ENCODE measurements at places on chromosomes 11 and 22.

- peaks cover 7% of the 10 kb centered on the region for H3K4me1 ChIP-seq
- no peaks in the 10 kb centered on the region for H3K36me3 ChIP-seq
- DNase-seq = no peak
- peaks cover 19% of the 10 kb centered on the region for H3K27me3 ChIP-seq
These were observed 2.6 kb upstream of the LGALS2 start for GRCh38 chr22:37582526-37582925.

GRCh38 chr22:19291218-19291579 is 320 bp downstream of the CLTCL1 start:
- peak; percentile 17 for DNase-seq
- no peaks in the 10 kb centered on the region for H3K36me3 ChIP-seq
- peaks cover 49% of the 10 kb centered on the region for H3K27me3 ChIP-seq
- H3K4me1 ChIP-seq = peaks cover 20% of the 10 kb centered on the region
- peak overlapping the region; percentile 78 for H3K4me3 ChIP-seq

- no peak overlapping the region for H3K4me3 ChIP-seq
- peaks cover 6% of the 10 kb centered on the region for H3K4me1 ChIP-seq
- DNase-seq = no peak
- no peak overlapping the region for H3K27ac ChIP-seq
These were observed 83.3 kb downstream of the ZC3H12C start for GRCh38 chr11:110176366-110177085.

- H3K36me3 ChIP-seq = no peaks in the 10 kb centered on the region
- no peak overlapping the region for H3K27ac ChIP-seq
- H3K27me3 ChIP-seq = no peaks in the 10 kb centered on the region
- no peak overlapping the region for H3K4me3 ChIP-seq
- no peak for DNase-seq
These were observed 66.7 kb upstream of the LARGE1 start for GRCh38 chr22:33986954-33987353.

DNA sequence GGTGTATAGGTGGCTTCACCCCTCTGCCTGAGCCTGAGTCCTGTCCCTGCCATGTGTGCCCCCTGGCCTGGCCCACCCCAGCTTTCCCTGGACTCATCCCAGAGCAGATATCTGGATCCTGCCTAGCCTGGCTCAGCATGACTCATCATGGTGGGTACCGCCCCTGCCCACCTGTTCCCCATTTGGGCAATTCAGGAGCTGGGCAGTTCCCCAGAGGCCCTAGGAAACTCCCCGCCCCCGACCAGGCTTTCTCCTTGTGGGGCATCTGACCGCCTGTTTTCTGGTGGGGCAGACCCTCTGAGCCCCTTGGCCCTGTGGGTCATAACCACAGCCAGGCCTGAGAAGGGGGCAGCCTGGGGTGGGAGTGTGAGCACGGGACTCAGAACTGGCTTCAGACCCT is 4.4 kb downstream of the TSPO start:
- peaks cover 5% of the 10 kb centered on the region for H3K4me1 ChIP-seq
- H3K27me3 ChIP-seq = no peaks in the 10 kb centered on the region
- DNase-seq = no peak
- H3K27ac ChIP-seq = no peak overlapping the region

DNA sequence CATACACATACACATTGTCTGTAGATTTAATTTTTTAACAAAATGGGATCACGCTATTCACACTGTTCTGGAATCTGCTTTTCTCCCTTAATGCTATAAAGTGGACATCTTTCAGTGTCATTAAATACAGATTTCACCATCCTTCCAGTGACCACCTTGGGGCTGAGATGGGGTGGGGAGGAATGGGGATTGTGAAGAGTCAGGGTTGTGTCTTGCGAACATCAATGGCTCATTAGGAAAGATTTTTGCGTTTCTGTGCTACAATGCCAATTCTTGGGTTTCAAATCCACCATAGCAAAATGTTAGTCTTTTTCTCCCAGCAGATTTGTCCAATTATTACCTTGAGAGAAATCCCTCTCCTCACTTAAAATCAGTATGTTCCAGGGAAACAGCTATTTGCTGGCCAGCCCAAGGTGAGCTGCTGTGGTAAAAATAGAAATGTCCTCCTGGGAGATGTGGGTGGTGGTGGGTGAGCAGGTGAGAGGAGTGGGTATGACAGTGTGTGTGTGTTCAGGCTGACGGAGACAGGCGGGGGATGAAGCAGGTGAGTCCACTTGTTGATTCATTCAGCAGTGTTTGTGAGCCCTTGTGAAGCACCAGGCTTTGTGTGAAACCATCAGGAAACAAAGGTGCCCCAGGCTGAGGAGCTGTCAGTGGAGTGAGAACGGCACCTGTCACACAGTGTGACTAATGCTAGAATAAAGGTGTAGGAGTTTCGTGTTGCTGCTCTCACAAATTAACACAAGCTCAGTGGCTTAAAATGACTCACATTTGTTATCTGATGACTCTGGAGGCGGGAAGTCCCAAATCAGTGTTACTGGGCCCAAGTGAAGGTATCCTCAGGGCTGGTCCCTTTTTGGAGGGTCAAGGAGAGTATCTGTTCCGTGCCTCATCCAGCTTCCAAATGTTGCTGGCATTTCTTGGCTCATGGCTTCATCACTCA is 1.7 kb upstream of the CBX6 start:
- H3K4me1 ChIP-seq = peaks cover 33% of the 10 kb centered on the region
- peaks cover 8% of the 10 kb centered on the region for H3K36me3 ChIP-seq
- peak overlapping the region; percentile 87 for H3K4me3 ChIP-seq
- H3K27me3 ChIP-seq = peaks cover 35% of the 10 kb centered on the region
- DNase-seq = peak; percentile 82

DNA sequence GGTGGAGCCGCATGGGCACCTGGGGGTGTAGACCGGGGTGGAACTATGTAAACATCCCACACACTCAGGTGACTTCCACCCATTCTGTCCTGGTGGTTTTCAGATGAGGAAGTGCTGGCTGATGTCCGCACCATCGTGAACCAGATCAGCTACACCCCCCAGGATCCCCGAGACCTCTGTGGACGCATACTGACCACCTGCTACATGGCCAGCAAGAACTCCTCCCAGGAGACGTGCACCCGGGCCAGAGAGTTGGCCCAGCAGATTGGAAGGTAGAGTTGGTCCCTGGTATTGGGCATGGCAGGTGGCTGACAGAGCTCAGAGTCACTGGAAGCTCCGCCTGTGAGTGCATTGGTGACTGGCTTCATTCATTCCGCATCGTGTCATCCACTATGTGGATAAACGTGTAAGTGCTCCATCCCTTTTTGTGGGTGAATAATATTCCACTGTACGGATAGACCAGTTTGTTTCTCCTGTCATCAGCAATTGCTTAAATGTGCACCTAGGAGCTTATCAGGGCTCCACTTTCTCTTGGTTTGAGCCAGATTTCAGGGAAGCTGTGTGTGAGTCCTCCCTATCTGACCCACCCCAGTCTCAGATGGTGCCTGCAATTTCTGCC is 29.9 kb downstream of the NADSYN1 start:
- no peak overlapping the region for H3K4me3 ChIP-seq
- peaks cover 57% of the 10 kb centered on the region for H3K36me3 ChIP-seq
- no peak for DNase-seq
- H3K4me1 ChIP-seq = peaks cover under 1% of the 10 kb centered on the region
- H3K27me3 ChIP-seq = no peaks in the 10 kb centered on the region

- peak overlapping the region; percentile 91 for H3K4me3 ChIP-seq
- peak overlapping the region; percentile 98 for H3K27ac ChIP-seq
- H3K4me1 ChIP-seq = peaks cover 41% of the 10 kb centered on the region
- H3K36me3 ChIP-seq = peaks cover 49% of the 10 kb centered on the region
- H3K27me3 ChIP-seq = no peaks in the 10 kb centered on the region
- DNase-seq = no peak
These were observed 388 bp upstream of the MUS81 start for GRCh38 chr11:65859812-65860277.

DNA sequence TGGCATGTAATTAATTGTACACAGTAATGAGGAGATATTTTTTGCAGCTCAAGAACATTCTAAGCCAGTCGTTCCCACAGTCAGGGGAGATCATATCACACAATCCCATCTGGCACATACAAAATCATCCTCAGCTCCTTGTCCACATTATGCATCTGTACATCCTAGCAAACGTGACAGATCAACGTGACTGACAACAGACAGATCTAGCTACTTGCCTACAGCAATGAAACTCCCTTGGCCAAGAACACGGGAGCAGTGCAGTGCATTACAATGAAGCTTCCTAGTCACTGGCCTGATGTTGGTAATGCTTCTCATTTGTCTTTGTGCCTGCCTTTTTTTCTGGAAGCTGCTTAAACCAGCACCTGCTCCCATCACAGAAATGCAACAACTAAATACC is 24.5 kb upstream of the GUCY1A2 start:
- no peaks in the 10 kb centered on the region for H3K36me3 ChIP-seq
- no peaks in the 10 kb centered on the region for H3K4me1 ChIP-seq
- no peak for DNase-seq
- H3K4me3 ChIP-seq = no peak overlapping the region

GRCh38 chr22:24482575-24482974 is 12.6 kb upstream of the UPB1 start:
- H3K27ac ChIP-seq = no peak overlapping the region
- DNase-seq = no peak
- peaks cover 15% of the 10 kb centered on the region for H3K27me3 ChIP-seq
- H3K4me3 ChIP-seq = no peak overlapping the region

- H3K36me3 ChIP-seq = peaks cover 53% of the 10 kb centered on the region
- H3K4me1 ChIP-seq = peaks cover 49% of the 10 kb centered on the region
- DNase-seq = peak; percentile 16
- peak overlapping the region; percentile 98 for H3K27ac ChIP-seq
These were observed 768 bp downstream of the LDHA start for GRCh38 chr11:18394928-18395734.

GRCh38 chr22:27195094-27195493 is 537.7 kb downstream of the MIAT start:
- H3K36me3 ChIP-seq = no peaks in the 10 kb centered on the region
- no peaks in the 10 kb centered on the region for H3K27me3 ChIP-seq
- H3K4me3 ChIP-seq = no peak overlapping the region

DNA sequence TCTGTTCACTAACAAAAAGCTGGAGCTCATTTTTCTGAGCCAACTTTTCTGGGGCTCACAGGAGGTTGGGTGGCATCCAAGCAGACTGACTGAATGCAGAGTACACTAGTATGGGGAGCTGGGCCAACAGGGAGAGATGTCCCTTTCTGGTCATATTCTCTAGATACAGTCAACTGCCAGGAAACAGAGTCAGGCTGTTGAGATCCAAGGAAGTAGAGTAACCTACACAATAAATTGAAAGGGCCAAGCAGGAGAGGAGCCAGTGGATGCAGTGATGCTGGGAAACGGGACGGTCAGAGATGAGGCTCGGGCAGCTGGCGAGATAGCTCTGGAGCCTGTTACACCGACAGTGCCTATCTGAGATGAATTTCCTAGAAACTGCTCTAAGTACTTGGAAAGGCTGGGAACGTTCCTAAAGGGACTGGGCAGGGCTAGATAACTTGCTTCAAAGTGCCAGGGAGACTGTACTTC is 71.1 kb downstream of the LARGE2 start:
- H3K27me3 ChIP-seq = no peaks in the 10 kb centered on the region
- no peaks in the 10 kb centered on the region for H3K4me1 ChIP-seq
- H3K36me3 ChIP-seq = no peaks in the 10 kb centered on the region
- no peak overlapping the region for H3K27ac ChIP-seq

DNA sequence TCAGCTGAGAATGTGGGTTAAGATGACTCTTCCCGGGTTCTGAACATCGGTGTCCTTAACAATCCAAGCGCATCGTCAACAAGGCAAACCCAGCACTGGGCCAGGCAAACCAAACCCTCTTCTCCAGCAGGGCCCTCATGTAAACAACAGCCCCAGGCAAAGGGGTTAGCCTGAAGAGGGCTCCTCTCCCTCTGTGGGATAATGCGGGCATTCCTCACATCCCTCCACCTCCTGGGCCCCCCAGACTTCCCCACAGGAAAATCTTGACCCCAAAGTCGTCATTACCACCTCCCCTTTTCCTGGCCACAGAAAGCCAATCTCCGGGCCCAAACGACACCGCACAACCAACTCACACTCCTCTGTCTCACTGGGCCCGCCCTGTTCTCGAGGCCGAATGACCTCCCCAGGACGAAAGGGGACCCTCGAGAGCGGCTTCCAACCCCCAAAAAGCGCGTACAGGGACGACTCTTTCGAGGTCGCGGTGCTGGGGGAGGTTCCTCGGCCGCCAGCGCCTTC is 566 bp downstream of the DDB1 start:
- peak overlapping the region; percentile 96 for H3K27ac ChIP-seq
- DNase-seq = no peak
- H3K4me3 ChIP-seq = peak overlapping the region; percentile 93
- H3K27me3 ChIP-seq = no peaks in the 10 kb centered on the region

DNA sequence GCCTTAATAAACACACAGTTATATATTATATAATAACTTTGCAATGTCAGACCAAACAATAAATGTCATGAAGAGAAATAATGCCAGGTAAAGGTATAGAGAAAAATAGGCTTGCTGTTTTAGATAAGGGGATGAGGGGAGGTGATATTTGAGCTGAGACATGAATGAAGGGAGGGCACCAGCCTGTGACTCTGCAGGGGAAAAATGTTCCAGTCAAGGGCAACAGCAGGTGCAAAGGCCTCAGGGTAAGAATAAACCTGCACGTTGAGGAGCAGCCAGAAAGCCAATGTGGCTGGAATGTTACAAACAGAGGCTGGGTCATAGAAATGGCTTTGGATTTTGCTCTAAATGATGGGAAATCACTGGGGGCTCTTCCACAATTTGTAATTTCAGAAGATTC is 519.6 kb downstream of the SOX6 start:
- no peak overlapping the region for H3K4me3 ChIP-seq
- no peaks in the 10 kb centered on the region for H3K27me3 ChIP-seq
- no peak overlapping the region for H3K27ac ChIP-seq
- no peaks in the 10 kb centered on the region for H3K4me1 ChIP-seq
- no peak for DNase-seq
- no peaks in the 10 kb centered on the region for H3K36me3 ChIP-seq

DNA sequence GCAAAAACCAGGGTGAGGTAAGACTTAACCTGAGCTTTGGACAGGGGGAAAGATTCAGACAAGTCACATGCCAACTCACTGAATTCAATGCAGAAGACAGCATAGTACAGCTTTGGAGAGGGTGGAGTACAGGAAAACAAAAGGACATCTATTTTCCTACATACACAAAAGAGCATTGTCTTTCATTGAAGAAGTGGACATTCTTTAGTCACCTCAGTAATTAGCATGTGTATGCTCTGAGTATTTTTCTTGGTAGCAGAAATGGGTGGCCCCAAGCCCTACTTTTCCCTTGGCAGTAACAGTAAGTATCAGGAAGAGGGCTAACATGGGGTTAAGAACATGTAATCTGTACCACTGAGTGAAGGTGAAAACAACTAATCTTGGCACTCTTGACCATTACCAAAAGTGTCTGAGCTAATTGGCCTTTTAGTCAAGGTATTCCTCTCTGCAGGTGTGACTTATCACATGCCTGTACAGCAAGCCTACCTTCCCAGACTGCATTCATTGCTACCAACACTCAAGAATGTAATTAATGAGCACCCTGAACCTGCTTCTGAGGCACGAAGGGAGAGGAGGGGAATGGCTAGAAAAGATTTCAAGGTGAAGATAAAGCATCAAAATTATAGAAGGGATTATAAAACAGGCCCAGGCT is 33.9 kb downstream of the SYTL2 start:
- peaks cover 12% of the 10 kb centered on the region for H3K36me3 ChIP-seq
- no peak overlapping the region for H3K4me3 ChIP-seq
- peaks cover 36% of the 10 kb centered on the region for H3K4me1 ChIP-seq

GRCh38 chr11:123188508-123189165 is 6.4 kb downstream of the CLMP start:
- no peak overlapping the region for H3K27ac ChIP-seq
- no peaks in the 10 kb centered on the region for H3K36me3 ChIP-seq
- no peak for DNase-seq
- H3K4me1 ChIP-seq = peaks cover 6% of the 10 kb centered on the region

- H3K27ac ChIP-seq = no peak overlapping the region
- H3K4me3 ChIP-seq = no peak overlapping the region
- H3K36me3 ChIP-seq = no peaks in the 10 kb centered on the region
- no peaks in the 10 kb centered on the region for H3K27me3 ChIP-seq
- no peak for DNase-seq
These were observed 545.2 kb upstream of the CCDC179 start for GRCh38 chr11:23405350-23405937.

Measured in T-helper 2 cell treated with Interferon-gamma antibody and Interleukin-4, amounts not matched to agents 5 μg/mL and 100 μg/mL, for 36 hours (primary cell).